ENCODE measurements at places on chromosomes 11 and 22. TPM values are rescaled to one million over a fixed set of nuclear protein-coding genes. Genes with fewer than 3 reads are reported as not detected.

GRCh38 chr11:770642-771616, 6.4 kb downstream of the GATD1 start:
- DNase-seq, result no peak

GRCh38 chr22:20198557-20199319, 47.9 kb upstream of the CCDC188 start:
- no peak for DNase-seq

- peak; percentile 64 for DNase-seq
Observed at GRCh38 chr11:1755692-1756561, 5.5 kb upstream of the IFITM10 start.

DNA sequence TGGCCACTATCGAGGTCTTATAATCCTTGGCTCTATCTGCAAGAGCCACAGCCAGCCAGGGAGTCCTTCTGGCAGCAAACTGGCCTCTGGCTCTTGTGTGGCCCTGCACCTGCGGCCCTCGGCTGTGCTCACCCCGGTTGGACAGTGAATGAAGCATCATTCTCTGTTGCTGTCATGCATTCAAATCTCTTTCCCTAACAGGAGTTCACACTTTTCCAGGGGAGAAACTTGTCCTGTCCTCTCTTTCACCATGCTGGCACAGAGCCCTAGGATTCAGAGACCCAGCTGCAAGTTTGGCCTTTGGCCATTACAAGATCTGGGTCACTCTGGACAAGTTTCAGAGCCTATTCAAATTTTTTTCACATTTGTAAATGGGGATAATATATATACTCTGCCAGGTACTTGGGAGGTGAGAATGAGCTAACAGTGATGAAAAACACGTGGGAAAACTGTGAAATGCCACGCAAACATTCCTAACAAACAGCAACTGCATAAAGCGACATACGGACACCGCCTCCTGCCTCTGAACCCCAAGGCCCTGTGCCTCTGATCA, 34.2 kb downstream of the TMEM184B start:
- DNase-seq, result peak; percentile 82

GRCh38 chr11:128496692-128497060, 90.7 kb downstream of the ETS1 start:
- no peak for DNase-seq

DNA sequence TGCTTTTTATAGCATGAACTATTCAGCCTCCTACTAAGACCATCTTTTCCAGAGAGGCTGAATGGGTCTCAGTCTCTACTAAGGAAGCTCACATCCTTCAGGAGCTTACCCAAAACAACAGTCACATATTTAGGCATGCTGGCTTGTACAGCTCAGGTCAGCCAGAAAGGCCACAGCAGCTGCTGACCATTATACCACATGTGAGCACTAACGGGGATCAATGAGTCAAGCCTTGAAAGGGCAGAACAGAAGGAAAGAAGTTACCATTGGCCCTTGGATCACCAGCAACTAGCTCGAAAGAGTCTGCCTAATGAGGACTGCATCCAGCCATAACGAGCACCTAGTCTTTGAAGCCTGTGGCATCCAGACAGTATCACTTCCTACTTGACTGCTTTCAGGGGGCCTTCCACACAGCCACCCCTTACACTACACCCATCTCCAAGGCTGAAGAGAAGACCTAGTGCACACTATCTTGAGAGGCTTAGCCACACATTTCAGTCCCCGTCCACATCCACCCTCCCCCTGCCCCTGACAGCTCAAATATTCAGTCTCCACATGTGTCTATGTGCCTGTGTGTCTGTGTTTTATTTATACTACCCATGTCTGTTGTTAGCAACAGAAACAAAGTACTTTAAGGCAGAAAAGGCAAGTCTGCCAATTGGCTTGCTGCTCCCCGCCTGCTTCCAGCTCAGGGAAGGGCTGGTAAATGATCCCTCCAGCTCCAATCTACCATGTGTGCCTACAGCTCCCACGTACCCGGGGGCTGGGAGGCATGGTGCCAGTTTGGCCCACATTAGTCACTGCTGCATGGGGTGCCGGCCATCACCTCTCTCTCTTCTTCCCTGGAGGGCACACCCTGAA, 95.5 kb downstream of the RPL27A start:
- DNase-seq, result peak; percentile 79

DNA sequence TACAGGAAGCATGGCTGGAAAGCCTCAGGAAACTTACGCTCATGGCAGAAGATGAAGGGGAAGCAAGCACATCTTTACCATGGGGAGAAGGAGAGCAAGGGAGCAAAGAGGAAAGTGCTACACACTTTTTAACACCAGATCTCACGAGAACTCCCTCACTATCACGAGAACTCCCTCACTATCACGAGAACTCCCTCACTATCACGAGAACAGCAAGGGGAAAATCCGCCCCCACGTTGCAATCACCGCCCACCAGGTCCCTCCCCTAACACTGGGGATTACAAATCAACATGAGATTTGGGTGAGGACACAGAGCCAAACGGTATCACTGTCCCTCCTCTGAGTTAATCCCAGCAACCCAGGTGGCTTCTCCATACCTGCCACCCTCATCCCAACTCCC, 84.5 kb downstream of the MN1 start:
- no peak for DNase-seq

DNA sequence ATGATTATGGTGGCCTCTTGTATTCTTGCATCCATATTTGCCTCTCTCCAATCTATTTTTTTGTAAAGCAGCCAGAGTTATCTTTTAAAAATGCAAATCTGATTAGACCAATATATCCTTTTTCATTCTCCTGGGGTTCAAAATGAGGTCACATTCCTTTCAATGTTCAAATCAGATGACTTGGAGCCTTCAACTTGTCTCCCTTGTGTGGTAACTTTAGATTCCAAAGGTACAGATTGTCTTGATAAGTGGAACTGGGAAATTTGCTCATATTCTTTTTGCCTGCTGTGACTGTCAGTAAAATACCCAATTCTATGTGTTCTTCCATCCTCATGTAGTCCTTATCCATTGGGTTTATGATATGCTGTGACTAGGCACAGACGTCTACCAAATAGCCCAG, 15.1 kb upstream of the CAPRIN1 start:
- DNase-seq, result no peak

DNA sequence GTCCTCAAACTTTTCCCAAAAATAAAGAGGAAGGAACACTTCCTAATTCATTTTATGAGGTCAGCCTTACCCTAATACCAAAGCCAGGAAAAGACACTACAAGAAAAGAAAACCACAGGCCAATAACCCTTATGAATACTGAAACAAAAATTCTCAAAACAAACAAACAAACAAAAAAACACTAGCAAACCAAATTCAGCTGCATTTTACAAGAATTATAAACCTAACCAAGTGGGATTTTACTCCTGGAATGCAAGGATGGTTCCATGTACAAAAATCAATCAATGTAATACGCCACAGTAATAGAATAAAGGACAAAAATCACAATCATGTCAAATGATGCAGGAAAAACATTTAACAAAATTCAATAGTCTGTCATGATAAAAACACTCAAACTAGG, 13.3 kb downstream of the ARVCF start:
- DNase-seq, result no peak

The KCTD14 gene
- polyA plus RNA-seq, result 8.1 TPM

Measured in right lung (tissue), 10 donors.